ENCODE measurements at places on chromosomes 7 and 10. TPM values are rescaled to one million over a fixed set of nuclear protein-coding genes. Genes with fewer than 3 reads are reported as not detected.

DNA sequence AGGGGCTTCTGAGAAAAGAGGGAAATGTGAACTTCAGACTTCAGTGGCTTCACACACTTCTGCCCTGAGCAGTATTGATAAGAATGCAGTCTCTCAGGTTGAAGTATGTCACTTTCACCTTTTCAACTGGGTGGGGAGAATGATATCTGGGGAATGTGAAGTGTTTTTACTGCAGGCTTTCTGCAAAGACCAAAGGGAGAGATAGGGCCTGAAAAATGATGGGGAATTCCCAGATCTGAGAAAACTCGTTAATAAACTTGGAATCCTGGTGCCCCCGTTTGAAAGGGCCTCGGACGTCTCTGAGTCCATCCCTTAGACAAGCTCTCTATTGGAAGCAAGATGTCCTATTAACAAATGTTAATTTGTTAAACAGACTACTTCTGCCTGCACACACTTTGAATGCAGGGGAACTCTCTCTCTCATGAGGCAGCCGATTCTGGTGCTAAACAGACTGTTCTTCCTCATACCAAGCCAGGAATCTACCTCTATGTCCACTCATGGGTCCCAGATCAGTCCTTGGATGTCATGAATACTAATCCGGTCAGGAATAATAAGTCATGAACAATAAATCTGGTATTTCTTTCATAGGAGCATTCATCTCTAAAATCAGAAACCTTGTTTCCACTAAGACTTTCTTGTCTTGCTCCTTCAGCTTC, 193.6 kb downstream of the JCAD start:
- DNase-seq = no peak

- DNase-seq = no peak
These were observed 102.8 kb upstream of the NUPR2 start for GRCh38 chr7:56219017-56219416.

GRCh38 chr7:13897819-13898218, 91.6 kb downstream of the ETV1 start:
- DNase-seq = no peak

DNA sequence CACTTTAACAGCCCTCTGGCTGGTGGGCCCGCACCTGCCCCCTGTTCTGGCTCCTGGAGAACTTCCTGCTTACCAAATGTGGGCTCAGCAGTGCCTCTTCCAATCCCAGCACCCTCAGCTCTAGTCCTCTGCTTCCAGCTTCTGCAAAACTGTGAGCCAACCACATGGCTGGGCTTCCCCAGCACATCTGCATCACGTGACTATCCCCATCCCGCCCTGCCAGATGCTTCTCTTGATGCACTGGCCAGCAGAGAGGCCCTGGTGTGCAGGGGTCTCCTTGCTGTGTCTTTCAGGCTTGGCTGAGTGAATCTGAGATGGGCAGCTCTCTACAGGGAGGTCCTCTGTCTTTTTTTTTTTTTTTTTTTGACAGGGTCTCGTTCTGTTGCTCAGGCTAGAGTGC, 43.8 kb upstream of the DMBT1 start:
- no peak for DNase-seq

PLEKHS1 gene
- not detected for total RNA-seq

Measured in left ventricle myocardium superior (tissue), 1 donor.